ENCODE measurements at places on chromosomes 5 and 9. TPM values are rescaled to one million over a fixed set of nuclear protein-coding genes. Genes with fewer than 3 reads are reported as not detected.

ADGRV1 gene
- total RNA-seq: not detected

TAF11L4 gene
- total RNA-seq: not detected

SOX30 gene
- 0.11 TPM for total RNA-seq

GPRIN1 gene
- 2.5 TPM for total RNA-seq

PCDHA6 gene
- total RNA-seq: not detected

KCNT1 gene
- not detected for total RNA-seq

CD14 gene
- 0.42 TPM for total RNA-seq

SPATA6L gene
- total RNA-seq: 0.29 TPM

PCA3 gene
- total RNA-seq: not detected

DNA sequence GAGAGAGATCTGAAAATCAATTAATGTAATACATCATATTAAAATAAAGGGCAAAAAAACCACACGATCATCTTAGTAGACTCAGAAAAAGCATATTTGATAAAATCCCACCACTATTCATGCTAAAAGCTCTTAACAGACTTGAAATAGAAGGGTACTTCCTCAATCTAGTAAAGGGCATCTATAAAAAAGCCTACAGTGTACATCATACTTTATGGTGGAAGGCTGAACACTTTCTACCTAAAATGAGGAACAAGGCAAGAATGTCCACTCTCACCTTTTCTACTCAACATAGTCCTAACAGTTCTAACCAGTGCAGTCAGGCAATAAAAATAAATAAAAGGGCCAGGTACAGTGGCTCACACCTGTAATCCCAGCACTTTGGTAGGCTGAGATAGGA, 38.9 kb downstream of the POLK start:
- no peak for DNase-seq

GRCh38 chr5:120473332-120473731, 9.2 kb downstream of the PRR16 start:
- DNase-seq: no peak

- DNase-seq: no peak
These were observed 101.6 kb upstream of the PCA3 start for GRCh38 chr9:76662476-76663281.

GRCh38 chr5:121988488-121988887, 26.7 kb downstream of the SRFBP1 start:
- no peak for DNase-seq

DNA sequence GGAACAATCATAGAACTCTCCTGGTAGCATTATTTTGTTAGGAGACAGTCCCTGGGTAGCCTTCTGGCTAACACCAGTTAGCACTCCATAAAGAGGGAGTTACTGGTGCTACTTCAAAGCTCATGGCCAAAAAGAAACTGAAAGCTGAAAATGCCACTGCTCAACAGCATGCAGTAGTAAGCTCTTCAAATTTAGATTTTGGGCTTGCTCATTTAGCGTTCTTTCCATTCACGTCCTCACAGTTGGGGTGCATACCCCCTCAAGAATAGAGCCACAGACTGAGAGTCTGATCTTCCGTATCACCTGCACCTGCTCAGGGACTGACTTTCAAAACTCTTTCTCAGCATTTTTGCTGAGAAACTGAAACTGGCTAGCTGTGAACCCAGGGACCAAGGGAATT, 24.7 kb downstream of the NTRK2 start:
- DNase-seq: no peak

DNA sequence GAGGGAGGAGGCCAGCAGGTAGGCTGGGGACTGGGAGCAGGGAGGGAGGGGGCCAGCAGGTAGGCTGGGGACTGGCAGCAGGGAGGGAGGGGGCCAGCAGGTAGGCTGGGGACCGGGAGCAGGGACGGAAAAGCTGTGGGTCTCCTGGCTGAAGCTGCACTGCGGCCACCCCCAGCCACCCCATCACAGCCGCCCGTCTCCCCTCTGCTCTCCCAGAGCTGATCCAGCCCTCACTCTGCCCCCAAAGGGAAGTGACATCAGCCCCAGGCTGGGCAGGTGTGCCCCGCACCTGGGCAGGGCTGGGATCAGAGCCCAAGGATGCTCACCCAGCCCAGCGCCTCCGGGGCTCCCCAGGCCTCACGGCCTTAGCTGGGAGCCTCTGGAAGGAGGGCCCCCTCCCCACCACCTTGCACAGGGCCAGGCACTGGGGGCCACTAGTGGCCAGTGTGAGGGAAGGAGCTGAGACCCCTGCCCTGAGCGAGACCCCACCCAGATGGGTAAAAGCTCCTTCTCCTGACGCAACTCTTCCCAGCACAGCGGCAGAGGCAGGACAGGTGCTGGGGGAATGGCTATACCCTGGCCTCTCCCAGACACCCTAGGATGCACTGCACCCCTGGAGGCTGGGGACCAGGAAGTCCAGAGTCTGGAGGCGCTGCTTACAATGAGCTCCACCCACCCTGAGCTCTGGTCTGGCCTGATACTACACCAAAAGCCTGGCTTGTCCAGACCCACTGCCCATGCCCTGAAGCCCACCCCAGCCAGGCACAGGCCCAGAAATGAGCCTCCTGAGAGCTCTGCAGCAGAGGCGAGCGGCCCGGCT, 11.6 kb downstream of the AGPAT2 start:
- DNase-seq: no peak

DNA sequence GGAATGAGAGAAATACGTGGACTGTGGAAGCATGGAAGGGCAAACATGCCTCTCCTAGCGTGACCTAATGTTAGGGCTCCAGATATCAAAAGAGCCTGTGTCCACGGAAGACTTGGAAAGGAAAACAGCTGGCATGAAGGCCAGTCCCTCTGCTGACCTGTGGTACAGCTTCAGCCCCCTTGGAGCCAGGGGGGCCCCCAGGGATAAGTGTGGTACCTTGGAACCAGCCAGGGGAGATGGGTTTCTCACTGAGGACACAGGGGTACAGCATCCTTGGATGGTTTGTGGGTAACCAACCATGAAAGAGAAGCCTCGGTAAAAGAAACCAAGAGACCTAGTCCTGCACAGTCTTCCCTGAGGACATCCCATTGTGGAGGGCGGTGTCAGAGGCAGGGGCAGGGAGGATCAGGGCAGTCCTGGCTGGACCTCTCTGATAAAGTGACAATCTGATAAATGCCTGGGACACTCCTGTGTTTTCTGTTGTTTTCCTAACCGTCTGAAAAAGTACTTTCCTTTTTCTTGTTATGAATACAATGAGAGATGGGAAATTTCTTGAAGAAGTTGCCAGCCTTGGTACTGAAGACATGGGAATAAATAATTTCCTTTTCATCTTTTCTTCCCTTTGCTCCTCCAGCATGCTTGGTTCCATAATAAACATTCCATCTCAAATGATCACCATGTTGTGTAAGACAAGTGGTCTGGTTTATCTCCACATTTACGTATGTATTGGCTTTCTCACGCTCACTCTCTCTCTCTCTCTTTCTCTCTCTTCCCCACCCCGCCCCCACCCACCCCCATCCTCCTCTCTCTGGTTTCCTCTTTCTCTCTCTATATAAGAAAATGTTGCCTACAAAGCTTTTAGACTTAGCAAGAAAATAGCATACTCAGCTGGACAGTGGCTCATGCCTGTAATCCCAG, 102.1 kb downstream of the SUSD1 start:
- no peak for DNase-seq

DNA sequence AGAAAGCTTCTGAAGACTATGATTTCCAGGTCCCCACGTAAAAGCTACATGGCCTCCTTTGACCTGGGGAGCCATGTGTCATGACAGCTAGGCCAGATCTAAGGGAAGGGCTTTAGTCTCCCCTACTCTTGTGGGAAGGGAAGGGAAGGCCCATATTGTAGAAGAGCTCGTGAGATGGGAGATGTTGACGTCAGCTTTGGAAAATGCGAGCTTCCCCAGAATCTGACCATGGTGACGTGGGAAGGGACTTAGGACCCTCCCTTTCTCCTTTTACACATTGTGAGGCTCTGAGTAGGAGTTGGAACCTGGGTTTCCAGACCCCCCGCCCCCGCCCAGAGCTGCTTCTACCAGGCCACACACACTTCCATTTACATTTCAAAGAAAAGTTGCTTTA, 165.5 kb downstream of the SYK start:
- DNase-seq: no peak

DNA sequence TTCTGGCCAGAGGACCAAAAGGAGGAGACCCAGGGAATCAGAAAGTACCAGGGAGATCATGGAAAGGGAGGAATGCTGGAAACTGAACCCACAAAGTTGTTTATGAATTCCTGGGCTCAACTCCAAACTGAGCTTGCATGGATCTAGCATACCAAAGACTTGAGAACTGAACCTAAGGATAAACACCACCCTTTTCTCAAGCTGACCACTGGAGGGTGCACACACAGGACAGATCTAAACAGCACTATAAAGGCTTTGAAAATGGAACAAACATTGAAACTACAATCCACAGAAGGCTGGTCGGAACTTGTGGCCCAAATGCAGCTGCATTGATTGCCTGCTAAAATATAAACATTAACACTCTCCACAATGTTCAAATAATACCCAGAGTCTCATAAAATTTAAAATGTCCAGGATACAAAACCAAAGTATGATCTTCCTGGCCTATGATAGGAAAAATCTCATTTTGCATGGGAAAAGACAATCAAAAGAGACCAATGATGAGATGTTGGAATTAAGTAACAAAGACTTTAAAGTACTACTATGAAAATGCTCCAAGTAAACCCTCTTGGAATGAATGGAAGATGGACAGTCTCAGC, 15.6 kb upstream of the IRF1 start:
- peak; percentile 51 for DNase-seq

DNA sequence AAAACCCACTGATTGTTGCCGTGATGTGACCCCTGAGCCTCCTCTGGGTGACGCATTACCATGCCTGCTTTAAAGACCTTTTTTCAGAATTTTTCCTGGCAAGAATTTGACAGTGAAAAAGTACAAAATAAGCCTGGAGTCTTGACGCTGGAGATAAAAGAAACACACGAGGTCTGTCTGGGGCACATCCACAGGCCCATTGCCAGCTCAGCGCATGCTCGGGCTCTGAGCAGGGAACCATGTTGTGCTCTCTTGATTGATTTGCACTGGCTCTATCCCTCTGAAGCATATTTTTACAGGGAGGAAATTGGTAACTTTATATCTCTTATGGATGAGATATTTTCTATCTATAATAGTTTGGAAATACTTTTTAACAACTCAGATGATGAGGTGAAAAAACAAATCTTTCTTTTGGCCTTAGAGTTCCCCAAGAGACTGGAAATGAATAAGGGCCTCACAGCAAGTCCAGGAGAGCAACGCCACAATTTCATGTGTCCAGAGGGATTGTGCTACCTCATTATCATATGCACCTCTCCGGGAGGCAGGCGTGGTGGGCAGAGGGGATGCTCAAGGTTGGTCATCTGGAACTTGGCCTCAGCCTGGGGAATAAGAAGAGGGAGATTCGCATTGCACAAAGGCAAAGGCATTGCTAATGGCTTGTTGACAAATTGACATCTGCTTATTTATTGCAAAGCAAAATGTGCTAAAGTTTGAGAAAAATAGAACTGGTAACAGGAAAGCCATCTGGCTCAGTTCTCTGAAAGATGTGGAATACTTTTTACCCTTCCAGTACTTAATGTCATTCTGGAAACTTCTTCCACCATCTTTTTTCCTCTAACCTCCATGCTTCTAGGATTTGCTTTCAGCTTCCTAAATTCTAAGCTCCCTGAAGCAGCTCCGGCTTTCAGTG, 183.8 kb downstream of the PJA2 start:
- no peak for DNase-seq

GRCh38 chr5:141494761-141495452, 6.0 kb downstream of the PCDHGC5 start:
- no peak for DNase-seq

- DNase-seq: no peak
These were observed 19.6 kb downstream of the RMI1 start for GRCh38 chr9:84000186-84000585.

DNA sequence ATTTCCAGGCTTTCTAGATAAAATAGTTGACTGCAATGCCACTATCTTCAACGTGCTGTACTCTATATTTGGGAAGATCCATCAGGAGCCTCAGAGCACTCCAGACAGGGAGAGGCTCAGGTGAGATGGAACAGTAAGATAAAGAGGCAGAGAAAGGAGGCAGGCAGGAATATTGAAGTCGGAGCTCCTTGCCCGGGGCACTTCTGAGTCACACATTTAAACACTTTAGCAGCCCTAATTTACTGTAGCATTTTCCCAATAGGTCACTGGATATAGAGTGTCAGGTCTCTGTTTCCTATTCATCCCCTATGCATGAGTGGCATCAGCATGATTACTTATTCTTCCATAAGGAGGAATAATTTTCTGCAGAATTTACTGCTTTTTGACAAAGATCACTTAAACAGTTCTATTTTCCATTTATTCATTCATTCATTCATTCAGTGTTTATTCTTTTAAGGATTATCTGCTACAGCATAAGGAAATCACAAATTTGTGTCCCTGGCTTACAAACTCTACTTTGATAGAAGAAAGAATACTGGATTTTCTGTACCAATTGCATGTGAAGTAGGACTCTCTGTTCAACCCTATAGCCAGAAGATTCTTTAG, 170.7 kb downstream of the MAPKAP1 start:
- no peak for DNase-seq

DNA sequence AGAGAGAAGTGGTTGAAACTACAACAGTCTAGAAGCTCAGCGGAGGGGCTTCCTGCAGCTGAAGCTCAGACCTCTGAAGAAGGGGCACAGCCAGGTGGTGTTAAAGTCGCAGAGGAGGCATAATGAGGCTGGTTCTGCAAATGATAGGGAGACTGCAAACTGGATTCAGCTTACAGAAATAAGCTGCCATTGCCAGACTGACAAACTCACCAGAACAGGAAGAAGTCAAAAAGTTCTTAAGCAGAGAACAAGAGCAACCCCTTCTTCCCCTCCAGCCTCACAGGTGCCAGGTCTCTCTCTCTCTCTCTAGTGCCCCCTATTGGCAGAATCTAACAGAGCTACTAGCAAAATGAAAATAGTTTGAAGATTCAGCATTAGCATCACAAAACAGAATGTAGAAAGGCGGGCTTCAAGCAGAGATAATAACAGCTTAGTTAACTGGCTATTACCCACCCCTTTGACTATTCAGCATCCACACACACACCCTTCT, 76.7 kb downstream of the GRAMD2B start:
- DNase-seq: peak; percentile 56

DNA sequence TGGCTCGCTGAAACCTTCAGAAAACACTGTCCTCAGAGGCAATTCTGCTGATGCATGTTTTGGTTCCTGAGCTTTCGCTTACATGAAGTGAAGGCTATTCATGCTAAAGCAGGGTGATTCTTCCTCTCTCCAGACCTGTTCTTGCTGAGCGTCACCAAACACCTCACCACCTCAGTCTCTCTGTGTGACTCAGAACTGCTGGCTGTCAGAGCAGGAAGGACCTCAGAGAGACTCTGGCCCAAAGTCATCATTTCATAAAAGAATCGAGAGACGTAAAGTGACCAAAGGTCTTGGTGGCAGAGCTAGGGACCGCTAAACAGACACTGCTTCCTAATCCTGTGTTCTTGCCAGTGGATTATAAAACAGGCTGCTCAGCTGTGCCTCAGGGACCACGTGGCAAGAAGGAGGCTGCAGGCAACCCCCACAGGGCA, 73.8 kb downstream of the LHFPL2 start:
- DNase-seq: no peak

GRCh38 chr9:112361601-112362000, 18.3 kb upstream of the HSDL2 start:
- DNase-seq: no peak

DNA sequence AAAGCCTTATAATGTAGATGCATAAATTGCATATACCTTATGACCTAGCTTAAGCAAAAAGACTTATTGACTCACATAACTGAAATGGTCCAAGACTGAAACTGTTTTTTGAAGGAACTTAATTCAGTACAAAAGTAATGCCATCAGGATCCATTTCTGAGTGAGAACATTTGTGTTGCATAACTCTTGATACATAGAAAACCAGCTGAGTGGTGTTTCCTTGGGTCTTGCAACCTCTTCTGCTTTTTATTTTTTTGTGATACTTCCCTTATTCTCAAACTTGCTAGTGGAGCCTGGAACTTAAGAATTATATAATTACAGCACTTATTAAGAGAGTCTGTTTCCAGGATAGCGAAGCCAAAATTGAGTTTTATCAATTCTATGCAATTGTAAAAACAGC, 272.0 kb downstream of the MAN2A1 start:
- DNase-seq: no peak
